ENCODE measurements at places on chromosomes 11 and 22.

DNA sequence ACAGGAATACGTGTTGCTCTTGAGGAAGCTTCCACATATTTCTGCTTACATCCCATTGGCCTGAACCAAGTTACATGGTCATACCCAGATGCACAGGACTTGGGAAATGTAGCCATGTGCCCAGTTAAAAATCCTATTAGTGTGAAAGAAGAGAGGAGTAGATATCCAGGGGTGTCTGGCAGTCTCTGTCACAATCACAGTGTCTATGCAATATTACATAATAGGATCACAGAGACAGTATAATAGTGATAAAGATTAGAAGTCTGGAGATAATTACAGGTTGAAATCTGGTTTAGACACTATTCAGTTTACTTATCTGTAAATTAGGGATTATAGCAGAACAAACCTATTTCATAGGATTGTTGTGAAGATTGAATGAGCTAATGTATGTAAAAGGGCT, 62.6 kb upstream of the SLC6A5 start:
- no peak for DNase-seq

GRCh38 chr22:47259990-47260389, 497.5 kb downstream of the TBC1D22A start:
- no peak for DNase-seq

DNA sequence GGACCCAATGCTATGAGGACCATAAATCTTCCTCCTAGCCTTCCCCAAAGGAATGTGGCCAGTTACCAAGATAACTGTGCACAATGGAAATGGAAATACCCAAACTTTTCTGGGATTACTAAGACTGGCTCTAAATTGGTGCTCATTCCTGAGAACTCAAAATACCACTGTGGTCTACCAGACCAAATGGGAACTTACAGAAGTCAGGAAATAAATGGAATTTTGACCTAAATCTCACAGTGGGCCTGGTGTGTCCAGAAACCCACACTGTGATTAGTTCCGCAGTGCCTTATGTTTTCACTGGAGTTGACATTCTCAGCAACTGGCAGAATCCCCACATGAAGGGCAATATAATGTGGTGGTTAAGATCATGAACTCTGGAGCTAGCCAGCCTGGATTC, 99.4 kb upstream of the ZC3H12C start:
- DNase-seq = no peak

- DNase-seq = no peak
Measured at GRCh38 chr11:61682906-61683675, 2.9 kb downstream of the DAGLA start.

DNA sequence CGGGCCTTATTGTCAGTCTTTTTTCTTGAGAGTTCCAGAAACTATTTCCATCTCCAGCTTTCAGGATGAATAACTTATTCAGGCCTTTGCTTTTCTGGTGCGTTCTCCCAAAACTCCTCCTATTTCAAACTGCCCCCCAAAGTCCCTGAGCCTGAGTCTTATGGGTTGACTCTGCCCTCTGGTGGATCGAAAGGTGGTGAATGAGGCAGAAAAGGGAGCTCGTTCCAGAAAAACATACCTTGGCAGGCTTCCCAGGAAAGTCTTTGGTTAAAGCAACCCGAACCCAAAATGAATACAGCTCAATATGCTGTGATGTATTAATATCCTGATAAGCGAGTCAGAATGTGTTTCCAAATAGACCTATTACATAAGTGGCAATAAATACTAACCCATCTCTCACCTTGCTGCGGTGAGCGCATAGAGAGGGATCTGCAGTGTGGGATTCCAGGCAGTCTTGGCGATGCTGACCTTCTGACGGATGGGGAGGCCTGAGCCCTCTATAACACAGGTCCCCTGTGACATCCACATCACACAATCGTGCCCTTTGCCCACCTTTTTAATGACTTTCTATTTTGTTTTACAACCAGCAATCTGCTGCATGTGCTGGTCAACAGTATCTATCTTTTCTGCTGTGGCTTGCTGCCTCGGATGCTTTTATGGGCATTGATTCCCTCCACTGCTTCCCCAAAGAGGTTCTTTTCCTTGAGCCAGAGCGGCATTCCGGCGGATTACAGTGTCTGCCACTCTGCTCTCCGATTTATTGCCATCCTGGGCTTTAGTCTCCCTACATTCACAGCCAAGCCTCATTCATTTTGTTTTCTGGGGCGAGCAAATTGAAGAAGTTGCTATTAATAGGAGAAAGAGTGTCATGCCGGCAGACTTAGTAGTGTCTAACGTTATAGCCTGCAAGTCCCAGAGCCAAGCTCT, 756.8 kb downstream of the NTM start:
- no peak for DNase-seq

- DNase-seq = no peak
Measured at GRCh38 chr11:118000067-118000849, 14.1 kb downstream of the IL10RA start.

DNA sequence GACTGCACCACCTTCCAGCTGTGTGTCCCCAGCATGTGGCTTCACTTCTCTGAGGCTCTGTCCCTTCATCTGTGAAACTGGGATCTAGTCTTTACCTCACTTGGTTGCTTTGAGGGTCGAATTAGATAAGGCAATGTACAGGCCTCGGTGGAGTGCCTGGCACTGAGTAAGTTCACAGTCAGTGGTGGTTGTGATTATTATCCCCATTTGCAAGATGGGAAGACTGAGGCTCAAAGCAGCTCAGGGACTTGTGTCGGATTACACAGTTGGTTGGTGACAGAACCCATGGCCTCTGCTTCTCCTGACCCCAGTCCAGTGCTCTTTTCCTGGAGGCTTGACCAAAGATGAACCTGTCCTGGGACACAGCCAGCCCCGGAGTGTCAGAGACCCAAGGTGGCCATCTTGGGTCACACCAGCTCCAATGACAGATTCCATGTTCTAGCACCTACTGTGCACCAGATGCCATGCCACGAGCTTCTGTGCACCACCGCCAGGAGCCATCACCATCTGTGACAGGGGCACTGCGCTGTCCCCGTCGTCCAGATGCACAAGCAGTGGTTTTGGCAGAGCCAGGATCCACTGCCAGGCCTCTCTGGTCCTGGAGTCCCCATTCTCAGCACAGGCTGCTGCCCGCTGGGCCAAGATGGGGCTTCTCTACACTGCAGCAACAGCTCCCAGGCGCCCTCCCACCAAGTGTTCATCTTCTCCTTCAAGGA, 60.5 kb downstream of the IGLL1 start:
- no peak for DNase-seq

- DNase-seq = no peak
Measured at GRCh38 chr11:117983163-117983475, 3.1 kb upstream of the IL10RA start.

All from NCI-H1436 treated with DMSO at 0.1 percent for 48 hours (cell line).